ENCODE measurements at places on chromosomes 2 and 18.

- DNase-seq, result no peak
Observed at GRCh38 chr2:74927621-74928020, 30.8 kb upstream of the POLE4 start.

- peak; percentile 59 for DNase-seq
Observed at GRCh38 chr2:98771721-98772524, 41.0 kb upstream of the MGAT4A start.

DNA sequence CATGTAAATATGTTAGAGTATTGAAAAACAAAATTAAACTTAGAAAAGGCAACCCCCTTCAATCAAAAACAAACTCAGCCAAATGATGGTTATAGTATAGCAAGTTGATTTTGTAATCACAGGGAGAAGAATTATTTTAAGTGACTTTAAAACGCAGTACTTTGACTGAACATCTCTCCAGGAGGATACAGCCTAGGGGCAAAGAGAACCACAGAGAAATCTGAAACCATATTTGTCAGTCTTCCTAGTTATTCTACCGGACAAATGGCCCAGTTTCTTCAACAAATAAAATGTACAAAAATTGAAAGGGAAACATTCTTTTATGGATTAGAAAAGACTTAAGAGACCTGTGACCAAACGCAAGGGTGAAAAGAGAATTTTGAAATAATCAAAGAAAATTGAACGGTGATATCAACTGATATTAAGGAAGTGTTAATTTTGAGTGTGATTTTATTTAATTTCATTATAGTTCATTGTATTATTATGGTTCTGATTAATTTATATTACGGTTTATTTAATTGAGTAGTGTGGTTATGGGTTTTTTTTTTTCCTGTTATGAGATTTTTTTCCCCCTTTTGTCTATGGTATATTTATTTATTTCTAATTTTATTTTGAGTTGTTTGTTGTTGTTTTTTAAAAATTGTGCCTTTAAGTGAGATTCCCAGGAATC is 75.3 kb downstream of the HNRNPLL start:
- DNase-seq, result no peak

GRCh38 chr18:74140582-74140981 is 7.1 kb downstream of the FBXO15 start:
- DNase-seq, result no peak

GRCh38 chr2:128306931-128307460 is 11.7 kb downstream of the HS6ST1 start:
- DNase-seq, result no peak

DNA sequence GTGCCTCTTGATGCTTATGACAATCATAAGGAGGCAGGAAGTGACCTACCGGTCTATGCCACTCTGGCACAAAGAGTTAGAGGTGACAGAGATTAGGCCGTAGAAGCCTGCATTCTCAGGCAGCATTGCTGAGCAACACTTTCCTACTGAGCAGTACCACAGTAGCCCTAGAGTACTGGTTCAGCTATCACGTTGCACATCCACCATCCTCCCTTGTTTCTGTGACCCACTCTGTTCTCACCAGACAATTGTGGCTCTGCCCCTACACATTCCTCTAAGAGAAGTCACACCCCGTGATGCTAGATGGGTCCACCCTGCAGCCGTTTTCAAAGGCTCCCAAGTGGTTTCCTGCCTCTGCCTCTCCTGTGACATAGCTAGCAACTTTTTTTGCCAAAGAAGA is 22.6 kb upstream of the SUCLG1 start:
- DNase-seq, result peak; percentile 11

DNA sequence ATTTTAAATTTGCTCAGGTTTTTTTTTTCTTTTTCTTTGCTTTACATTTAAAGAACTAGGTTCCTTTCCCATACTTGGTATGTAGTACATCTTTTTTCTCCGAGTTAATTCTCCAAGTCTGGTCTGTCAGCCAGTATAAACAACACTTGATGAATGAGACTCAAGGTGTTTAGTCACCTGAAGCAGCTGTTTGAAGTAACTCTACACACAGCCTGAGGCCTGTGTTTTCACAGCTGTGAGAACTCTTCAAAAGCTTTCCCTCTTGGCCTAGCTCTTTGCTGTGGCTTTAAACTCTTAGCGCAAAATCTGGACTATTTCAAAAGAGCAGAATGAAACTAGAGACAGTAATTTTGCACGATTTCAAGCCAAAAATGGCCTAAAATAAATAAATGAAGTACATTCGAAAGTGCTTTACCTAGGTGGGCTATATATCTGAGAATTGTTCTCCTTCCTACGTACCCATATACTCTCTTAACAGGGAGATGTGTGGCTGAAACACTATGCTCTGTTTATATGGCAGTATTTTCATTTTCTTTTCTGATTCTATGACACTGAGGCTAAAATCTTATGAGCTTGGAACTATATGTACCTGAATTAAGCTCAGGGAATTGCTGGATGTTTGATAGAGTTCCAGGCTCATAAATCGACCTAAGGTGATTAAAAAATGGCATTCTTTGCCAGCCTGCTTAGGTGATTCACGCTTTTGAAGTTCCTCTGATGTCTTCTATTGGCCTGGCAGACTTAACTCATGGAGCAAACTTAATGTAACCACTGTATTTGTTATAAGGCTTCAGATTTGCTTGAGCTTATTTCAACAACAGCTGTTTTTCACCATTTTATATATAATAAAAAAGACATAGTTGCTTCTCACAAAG is 1044.1 kb upstream of the ZEB2 start:
- DNase-seq, result no peak

DNA sequence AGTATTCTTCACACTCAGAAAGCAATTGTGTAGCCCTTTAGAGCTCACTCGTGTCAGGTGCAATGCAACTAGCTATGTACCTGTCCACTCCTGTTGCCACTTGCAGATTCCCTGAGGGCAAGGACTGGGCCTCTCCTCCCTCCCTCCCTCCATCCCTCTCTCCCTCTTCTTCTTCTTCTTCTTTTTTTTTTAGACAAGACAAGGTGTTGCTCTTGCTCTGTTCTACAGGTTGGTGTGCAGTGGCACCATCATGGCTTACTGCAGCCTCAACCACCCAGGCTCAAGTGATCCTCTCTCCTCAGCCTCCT is 119.7 kb downstream of the ACKR3 start:
- DNase-seq, result no peak

- DNase-seq, result no peak
Observed at GRCh38 chr18:59916746-59917145, 16.9 kb downstream of the PMAIP1 start.

DNA sequence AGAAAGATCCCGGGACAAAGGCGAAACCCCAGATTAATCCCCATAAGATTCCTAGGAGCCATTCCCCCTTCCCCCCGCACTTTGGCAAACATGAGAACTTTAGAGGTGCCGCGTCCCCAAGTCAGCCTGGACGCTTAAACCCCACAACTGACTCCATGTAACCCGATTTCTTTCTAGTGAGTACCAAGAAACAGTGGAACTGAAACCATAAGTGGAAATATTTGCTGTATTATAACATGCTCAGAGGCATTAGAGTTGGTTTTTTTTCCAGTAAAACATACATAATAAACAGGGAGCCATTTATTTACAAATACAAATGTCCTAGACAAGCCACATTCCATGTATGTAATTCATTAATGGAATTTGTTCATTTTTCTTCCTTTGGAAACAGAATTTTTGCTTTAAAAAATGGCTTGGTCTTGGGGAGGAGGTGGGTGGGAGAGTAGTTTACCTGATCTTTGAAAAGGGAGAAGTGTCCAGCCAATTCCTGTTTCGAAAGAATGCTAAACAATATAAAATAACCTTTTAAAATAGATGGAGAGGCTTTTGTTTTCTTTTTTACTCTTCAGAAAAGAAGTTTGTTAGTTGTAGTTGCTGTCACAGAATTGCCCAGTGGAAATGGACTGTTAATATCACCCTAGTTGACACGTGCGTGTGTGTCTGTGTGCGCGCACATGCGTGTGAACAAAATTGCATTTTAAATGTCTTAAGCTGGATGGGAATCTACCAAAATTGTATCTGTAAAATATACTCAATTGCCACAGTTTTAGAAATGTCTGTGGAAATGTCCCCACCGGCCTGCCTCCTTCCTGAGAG is 10.6 kb downstream of the POU3F3 start:
- no peak for DNase-seq

DNA sequence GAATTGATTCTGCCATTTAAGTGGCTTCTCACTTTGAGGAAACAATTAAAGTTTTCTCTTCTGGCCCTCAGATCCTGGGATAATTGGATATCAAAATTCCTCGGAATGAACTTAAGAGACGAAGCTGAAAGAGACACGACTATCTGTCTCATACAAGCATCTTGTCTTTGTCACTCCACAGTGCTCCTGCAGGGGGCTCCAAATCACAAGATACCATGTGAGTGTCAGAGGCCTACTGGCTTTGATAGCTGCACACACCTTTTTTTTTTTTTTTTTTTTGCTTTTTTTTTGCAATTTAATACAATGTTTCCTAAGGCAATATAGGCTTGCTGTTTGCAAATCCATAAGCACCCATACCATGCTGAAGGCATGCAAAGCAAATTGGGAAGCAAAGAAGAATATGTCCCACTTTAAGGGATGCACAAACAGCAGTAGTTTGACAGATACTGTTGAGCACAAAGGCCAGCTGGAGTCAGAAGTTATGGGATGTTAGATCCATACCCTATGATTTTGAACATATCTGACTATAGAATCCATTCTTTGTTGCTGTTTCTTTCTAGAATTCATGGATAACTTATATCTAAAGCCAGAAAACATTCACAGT is 109.0 kb upstream of the CBLN2 start:
- peak; percentile 32 for DNase-seq

- no peak for DNase-seq
Observed at GRCh38 chr2:180625006-180625844, 355.2 kb upstream of the UBE2E3 start.

- DNase-seq, result no peak
Observed at GRCh38 chr18:13201292-13201691, 17.3 kb upstream of the LDLRAD4 start.

DNA sequence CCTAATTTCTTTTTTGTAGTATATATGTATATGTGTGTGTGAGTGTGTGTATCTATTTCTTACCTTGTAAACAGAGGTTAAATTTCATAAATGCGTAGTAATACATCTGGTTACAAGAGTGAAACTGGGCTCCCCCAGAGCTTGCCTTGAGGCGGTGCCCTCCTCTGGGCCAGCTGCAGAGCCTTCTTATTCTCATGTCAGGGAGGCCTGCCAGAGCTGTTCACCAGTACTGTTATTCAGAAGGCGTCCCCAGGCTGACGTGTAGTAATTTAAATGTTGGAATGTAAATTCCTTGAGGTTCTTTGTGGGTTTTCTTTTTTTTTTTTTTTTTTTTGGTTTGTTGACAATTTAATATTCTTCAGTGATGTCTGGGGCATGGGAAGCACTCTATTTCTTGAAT is 11.2 kb downstream of the COPS8 start:
- no peak for DNase-seq

- no peak for DNase-seq
Observed at GRCh38 chr2:69993048-69993565, 31.7 kb upstream of the ASPRV1 start.

DNA sequence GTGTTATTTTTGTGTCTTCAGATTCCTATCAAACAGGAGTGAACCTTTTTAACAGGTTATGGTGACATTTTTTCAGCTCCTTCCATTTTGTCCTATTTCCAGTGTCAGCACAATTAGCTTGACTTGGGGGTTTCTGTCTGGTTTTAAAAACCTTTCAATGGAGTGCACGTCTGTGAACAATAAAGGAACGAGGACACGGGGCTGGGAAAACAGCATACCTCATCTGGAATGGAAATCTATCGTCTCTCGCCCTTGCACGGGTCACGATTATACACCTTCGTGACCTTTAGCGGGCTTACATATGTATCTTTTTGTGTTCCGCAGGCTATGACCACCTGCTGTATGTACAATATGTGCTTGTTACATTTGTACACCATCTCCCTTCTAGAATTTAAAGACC is 2.3 kb upstream of the ZNF532 start:
- DNase-seq, result no peak

DNA sequence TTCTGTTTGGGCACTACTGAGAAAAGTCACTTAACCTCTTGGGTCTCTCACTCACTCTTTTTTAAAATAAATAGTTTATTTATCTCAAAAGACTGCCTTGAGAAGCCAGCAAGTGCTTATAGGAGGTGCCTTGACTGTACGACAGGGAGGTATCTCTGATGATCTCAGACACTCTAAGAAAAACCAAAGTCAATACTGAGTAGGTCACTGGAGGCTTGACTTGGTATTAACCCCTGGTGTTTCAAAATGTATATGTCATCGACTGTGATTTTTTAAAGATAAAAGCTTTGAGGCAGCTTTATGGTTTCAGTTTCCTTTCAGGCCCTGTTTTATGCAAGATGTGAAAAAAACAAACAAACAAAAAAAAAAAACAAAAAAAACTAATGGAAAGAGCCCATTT is 33.7 kb downstream of the MREG start:
- no peak for DNase-seq

DNA sequence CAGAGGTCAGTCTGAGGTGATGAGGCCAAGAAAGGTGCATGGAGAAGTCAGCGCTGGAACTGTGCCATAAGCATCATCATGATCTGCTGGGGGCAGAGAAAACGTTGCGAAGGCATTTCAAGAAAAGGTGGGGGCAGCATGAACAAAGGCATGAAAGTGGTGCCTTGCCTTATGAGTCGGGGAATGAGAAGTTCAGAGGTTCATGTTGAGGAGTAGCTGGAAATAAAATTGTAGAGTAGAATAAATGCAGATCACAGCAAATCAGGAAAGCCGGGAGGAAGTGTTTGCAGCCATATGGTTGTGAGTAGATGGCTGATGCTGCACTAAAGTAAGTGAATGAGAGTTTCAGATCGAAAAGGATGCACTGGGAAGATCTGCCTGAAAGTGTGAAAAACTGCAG is 72.1 kb upstream of the ARL5A start:
- DNase-seq, result no peak

- DNase-seq, result no peak
Observed at GRCh38 chr2:88226754-88227153, 56.6 kb downstream of the THNSL2 start.

DNA sequence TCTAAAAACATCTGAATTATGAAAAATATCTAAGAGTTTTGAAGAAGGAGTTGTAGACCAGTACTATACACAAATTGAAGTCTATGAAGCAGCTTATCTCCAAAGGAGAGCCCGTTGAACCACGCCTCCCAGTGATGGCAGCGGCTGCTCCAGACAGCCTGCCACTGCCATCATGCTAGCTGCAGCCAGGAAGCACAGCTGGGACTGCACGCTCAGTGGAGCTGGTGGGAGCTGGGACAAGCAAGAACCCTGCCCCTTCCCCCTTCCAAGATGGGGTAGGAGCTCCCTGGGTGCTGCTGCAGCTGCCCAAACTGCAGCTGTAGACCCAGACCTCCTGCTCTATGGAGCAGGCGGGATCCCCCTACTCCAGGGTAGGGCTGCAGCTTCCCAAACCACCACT is 124.7 kb upstream of the SPATS2L start:
- no peak for DNase-seq

- peak; percentile 78 for DNase-seq
Observed at GRCh38 chr2:234308813-234309195, 188.1 kb downstream of the ARL4C start.
